ENCODE measurements at places on chromosomes 4 and X.

GRCh38 chr4:40923316-40924095 lies 173.8 kb downstream of the NSUN7 start:
- no peak for DNase-seq

DNA sequence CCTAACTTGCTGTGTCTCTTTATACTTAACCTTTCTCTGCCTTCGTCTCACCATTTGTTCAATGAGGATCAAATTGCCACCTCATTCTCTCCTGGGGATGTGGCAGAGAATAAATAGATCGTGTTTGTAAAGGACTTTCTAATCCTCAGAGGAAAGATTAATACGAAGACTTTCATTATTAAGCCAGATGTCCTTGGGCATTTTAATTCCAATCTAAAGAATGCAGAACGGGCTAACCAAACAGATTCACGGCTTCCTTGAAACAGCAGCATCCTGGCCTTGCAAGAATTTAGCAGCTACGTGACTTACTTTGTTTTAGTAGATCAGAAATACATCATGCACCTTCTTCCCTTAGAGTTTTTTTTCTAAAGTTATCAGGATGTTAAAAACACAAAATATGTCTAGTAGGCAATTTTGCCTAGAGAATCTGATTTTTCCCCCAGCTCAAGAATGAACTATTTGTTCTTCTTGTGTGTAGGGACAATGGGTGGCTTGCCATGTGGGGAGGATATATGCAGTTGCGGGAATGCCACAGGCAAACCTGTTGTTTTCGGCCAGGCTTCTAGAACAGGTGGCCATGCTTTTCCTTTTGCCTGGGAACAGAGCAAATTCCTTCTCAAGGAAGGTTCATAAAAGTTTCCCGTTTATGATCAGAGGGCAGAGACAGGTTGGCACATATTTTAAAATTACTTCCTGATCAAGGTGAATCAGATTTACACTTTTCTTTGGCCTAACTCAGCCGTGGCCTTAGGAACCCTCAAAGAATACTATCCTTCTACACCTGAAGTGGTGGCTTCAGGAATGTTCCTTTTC lies 3.0 kb downstream of the MID1 start:
- no peak for DNase-seq

DNA sequence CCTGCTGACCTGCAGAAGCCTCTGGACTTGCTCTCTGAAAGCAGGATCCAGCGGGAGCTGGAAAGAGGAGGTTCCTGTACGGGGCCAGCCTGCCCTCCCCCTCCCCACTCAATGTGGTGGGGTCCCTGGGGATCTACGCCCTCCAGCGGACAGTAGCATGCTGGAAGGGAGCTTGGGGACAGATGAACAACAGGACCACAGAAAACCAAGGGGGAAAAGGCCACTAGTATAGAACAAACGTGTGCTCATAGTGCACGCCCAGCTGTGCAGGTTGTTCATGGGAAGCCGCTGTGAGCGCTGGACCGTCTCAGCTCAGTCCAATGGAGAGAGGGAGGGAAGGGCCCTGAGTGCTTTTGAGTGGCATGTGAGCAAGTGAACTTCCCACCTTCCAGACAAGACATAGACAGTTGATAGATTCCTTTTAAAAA lies 15.8 kb downstream of the HMX1 start:
- DNase-seq: no peak

DNA sequence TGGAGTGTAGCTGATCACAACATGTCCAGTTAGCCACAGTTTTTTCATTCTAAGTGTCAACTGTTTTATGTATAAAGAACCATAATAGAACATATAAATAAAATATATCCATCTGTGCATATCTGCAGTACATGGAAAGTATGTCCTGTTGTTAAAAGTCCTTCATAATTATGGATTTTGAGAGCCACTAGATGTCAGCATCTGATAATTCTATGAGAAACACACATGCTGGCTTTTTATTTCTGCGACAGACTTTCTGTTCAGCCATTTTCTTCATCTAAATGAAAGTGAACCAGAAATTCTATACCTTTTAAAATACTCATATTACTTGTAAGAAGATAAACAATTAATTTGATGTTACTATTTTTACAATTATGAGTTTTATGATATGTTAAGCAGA lies 251.5 kb downstream of the GPM6A start:
- no peak for DNase-seq

DNA sequence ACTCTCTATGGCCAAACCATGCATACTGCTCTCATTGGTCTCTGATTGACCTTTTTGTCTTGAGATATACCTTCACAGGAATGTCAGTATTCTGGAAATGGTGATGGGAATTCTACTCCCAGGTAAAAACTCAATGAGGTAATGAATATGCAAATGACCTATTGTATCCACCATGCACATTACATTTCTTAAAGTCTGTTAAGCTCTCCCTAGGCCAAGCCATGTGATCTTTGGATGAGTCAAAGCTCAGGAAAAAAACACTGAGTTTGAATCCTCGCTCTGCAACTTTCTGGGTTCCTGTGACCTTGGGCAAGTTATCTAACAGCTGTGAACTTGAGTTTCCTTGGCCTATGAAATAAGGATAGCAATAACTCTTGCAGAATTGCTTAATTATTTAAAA lies 175.4 kb downstream of the PPP1R2C start:
- DNase-seq: no peak

DNA sequence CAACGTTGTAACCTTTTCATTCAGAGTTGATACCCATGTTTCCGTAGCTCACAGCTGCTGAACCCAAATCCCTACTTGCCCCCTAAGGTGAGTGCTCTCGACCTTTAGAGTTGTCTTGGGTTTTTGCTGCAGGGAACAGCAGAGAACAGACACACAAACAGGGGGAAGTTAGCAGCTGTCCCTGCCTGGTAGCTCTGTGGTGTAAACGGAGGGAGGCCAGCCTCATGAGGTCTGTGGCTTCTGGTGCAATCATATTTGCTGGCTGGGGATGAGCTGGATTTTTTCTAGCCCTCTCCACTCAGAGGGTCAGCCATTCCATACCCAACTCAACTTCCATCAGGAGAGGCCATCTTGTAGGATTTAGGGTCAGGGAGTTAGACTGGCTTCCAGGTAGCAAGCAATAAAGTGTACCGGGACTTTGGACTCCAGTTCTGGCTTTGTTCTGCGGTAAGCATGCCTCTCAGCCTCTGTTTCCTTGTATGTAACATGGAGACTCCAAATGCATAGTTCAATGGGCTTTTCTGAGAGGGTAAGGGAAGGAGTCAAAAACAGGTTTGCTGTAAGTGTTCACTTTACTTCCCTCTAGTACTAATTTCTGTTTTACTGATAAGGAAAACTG lies 218.9 kb downstream of the MID1IP1 start:
- DNase-seq: no peak

GRCh38 chr4:94570558-94570957 lies 118.8 kb downstream of the PDLIM5 start:
- DNase-seq: no peak

DNA sequence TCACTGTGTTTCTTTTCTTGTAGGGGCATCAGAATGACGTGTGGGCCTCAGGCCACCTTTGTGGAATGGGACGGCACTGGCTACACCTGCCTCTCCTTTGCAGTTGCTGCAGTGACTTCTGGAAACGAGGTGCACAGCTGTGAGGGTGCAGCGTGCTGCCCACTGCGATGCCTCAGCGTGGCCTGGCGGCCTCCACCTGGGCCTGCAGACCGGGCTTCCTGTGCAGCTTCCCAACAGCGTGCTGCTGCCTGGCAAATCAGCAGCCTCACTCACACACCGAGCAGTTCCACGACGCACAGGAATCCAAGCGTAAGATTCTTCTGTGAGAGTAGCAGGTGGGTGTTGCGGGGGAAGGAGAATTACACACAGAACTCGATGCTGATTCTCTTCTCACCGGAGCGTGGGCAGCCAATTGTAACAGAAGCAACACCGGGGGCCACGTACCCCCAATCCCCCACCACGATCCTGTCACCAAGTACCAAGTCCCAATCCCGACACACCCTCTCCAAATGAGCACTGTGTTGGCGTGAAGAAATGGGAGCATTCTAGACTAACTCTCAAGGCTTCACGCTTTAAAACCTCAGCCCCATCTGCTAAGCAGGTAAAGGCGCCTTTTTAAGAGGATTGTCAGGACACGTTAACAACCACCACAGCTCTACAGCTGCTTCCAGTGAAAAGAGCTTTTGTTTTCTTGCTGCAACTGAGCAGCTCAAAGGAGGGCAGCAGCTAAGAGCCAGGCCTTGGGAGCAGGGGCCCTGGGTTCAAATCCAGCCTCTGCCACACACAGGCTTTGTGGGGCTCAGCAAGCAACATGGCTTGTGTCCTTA lies 16.9 kb downstream of the WDR1 start:
- no peak for DNase-seq

- no peak for DNase-seq
Observed at GRCh38 chr4:146932116-146932515, 13.5 kb downstream of the TTC29 start.

DNA sequence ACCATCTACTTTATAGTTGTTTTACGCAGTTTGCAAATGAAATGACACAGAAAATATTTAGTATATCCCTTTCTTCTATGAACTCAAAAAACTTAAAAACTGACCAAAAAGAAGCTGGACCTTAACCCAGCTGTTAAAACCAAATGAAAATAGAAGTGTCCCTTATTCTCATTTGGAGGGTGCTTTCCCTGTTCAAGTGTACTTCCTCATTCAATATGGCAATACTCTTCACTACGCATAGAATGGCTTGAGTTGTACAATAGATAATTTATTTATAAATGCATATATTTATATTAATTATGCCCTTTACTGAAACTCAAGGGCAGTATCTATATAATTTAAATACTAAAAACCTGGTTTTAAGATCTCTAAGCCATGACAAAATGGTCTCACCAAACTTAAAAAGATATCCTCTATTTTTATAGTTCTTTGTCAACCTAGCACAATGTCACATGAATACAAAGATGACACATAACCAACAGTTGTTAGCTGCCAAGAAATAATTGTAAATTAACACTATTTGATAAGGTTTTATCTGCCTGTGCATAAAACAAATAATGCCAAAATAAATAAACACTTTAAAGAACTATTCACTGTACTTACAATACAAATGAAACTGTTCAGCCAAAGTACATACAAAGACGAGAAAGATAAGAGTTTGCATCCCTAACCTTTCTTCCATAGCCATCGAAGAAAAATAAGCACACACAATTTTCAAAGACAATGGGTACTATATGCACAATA lies 25.2 kb downstream of the YTHDC1 start:
- DNase-seq: no peak

- DNase-seq: no peak
Observed at GRCh38 chr4:105568584-105568983, 16.2 kb downstream of the ARHGEF38 start.

GRCh38 chrX:38409289-38409688 lies 56.9 kb downstream of the OTC start:
- DNase-seq: no peak

DNA sequence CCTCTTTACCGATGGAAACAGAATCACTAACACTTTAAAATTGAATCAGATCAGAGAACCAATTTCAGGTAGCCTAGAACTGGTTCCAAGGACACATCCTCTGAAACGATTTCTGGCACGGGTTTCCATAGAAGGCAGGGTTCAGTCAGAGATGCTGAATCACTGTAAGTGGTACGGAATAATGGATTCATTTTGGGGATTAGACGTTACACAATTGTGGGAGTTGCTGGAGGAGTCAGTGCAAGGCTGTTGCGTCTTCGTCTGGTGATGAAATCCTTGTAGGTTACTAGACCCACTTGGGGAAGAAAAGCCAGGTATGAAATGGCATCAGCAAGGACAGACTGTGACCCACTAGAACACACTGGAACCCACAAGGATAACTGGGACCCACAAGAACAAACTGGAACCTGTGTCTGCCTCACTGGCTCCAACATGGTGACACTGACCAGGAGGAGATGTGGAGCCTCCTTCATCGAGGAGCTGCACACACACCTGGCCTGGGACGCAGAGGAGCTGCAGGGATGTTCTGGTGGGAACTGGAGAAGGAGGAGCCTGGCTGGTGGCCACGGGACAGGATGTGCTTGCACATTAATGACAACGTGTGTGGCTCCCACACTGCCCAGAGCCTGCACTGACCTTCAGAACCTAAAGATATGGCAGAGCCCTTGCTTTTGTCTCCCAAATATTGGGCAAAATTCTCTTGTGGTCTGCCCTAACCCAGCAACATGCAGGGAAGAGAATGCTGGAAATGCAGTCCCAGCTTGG lies 105.1 kb downstream of the TRAPPC11 start:
- no peak for DNase-seq

GRCh38 chr4:159003420-159004253 lies 99.2 kb upstream of the RAPGEF2 start:
- no peak for DNase-seq

DNA sequence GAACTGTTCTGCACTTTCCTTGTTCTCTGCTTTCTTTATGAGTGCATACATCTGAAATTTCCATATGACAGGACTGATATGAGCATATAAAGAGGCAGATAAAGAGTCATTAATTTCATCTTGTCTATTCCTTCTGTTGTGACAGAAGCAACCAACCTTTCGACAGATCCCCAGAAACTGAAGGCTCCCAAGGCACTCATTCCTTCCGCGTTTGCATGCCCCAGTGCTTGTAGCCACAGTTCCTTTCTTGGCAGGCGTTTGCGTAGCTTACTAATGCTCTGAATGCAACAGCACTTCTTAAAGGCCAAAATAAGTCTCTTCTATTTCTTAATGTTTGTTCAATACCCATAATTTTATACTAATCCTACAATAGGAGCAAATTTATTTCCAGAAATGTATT lies 94.0 kb upstream of the TBL1X start:
- no peak for DNase-seq

DNA sequence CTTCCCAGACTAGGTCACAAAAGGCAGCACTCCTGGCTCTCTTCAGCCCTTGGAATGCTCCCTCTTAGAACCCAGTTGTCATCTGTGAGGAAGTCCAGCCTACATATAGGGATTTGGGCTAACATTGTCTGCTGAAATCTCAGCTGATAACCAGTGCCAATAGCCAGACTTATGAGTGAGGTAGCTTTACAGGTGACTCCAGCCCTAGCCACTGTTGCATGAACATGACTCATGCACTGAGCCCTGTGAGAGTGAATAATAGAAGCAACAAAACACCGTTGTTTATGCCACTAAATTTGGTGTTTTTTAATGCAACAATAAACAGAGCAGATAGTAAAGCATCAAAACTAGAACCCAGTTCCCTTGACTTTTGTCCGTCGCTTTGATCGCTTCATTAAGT lies 433.2 kb downstream of the STIM2 start:
- DNase-seq: no peak

DNA sequence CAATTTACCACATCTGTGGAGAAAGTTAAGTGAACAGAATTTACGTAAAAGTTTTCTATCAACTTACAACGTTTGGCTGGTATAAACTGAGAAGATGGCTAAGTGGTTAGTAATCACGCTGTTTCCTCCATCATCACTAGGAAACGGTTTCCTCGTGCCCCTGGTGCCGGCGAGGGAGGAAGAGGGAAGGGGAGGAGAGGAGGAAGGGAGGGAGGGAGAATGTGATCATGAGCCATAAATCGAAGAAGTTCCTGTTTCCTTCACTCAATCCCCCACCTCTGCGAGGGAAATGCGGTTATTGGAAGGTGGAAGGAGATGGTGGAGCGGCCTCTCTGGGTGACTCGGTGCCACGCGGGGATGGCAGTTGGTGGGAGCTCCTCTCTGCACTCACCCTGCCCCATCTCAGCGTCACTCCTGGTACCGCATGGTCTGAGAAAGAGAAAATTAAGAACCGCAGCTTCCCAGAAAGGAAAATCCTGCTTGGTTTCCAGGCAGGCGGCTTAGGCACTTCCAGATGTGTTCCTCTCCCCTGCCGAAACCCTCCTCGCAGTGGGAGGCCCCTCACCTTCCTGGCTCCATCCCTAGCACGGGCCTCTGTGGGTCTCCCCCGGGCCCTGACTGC lies 216.8 kb downstream of the AFAP1 start:
- no peak for DNase-seq

Data from posterior vena cava (tissue), 2 donors.